EL (cell line): ENCODE measurements at places on chromosomes 11 and 22.

GRCh38 chr11:128419012-128419767 lies 168.2 kb downstream of the ETS1 start:
- peak; percentile 41 for DNase-seq

DNA sequence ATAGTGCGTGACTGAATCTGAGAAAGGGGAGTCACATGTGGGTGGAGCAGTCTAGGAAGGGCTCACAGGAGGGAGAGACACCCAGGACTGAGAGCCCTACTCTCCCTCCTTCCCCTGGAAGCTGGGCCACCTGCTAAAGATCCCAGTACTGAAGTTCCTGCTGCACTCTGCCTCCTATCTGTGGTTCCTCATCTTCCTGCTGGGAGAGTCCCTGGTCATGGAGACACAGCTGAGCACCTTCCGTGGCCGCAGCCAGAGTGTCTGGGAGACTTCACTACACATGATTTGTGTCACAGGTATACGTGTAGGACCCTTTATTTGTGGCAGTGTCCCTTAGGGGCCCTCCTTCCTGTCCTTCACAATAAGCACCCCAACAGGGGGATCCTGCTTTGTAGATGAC lies 19.3 kb downstream of the ART5 start:
- DNase-seq = no peak

GRCh38 chr11:614623-615503 lies 887 bp downstream of the IRF7 start:
- DNase-seq = peak; percentile 28

DNA sequence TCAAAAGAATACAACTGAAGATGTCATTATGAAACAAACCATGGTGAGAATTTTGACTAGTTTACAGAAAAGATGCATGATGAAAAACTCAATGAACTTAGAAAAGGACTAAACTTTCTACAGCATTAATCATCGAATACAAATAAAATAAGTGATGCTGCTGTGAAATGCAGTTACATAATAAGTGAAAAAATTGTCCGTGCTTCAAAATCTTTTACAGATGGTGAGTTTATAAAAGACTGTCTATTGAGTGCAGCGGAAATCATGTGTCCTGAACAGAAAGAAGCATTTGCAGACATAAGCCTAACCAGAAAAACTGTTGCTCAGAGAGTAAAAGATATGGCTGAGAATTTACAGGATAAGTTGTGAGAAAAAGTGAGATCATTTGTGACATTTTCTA lies 33.8 kb downstream of the NEAT1 start:
- DNase-seq = peak; percentile 6

- DNase-seq = no peak
Measured at GRCh38 chr22:42162728-42163489, 32.3 kb upstream of the CYP2D6 start.

- DNase-seq = no peak
Measured at GRCh38 chr22:44500599-44500998, 2.6 kb upstream of the RTL6 start.
